ENCODE measurements at places on chromosomes 5 and 9. TPM values are rescaled to one million over a fixed set of nuclear protein-coding genes. Genes with fewer than 3 reads are reported as not detected.

The TAL2 gene
- total RNA-seq: 1.6 TPM

The IL7R gene
- total RNA-seq: not detected

The DMRT2 gene
- 0.56 TPM for total RNA-seq

The FAM151B gene
- 0.29 TPM for total RNA-seq

The ACOT12 gene
- not detected for total RNA-seq

The RXRA gene
- 20.5 TPM for total RNA-seq

The CENPH gene
- 9.5 TPM for total RNA-seq

The SLC6A19 gene
- total RNA-seq: not detected

The ACER2 gene
- 30.5 TPM for total RNA-seq

The B4GALT1 gene
- total RNA-seq: 5.4 TPM

DNA sequence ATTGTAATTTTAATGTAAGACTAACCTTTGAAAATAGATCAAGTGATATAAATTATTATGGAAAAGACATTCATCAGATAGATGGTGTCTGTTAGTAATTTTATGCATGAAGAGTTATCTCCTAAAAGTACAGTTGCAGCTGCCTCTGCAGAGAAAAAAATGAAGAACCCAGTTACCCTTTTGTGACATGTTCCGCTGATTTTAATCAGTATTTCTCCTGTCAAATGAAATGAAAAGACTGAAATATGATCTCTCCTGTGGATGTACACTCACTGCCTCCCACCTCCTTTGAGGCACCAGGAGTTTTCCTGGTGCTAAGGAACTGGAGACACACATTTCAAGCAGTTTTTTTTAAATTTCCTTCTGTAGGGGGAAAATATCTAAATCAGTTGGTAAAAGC lies 277.4 kb downstream of the KIF4B start:
- H3K4me3 ChIP-seq: no peak overlapping the region
- peaks cover 2% of the 10 kb centered on the region for H3K27me3 ChIP-seq
- H3K36me3 ChIP-seq: no peaks in the 10 kb centered on the region
- DNase-seq: no peak

DNA sequence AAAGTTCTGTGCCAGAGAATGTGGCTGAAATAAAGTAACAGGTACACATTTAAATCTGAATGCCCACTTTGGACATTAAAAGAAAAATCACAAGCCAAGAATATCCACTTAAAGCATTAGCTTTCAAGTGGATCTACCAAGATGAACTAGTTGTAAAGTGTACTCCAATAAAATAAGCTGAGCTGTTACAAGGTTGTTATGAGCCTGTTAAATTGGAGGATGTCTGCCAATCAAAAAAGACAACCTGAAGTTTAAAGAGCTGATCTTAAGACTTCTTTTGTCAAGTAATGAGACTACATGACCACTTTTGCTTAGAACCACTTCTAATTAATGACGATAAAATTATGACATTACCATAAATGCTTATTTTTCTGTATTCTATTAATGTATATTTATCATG lies 2.4 kb downstream of the FAM200C start:
- peaks cover 6% of the 10 kb centered on the region for H3K27me3 ChIP-seq
- no peak overlapping the region for H3K27ac ChIP-seq
- no peak overlapping the region for H3K4me3 ChIP-seq
- H3K4me1 ChIP-seq: peaks cover 13% of the 10 kb centered on the region
- no peak for DNase-seq
- no peaks in the 10 kb centered on the region for H3K36me3 ChIP-seq

- H3K27ac ChIP-seq: no peak overlapping the region
- H3K27me3 ChIP-seq: no peaks in the 10 kb centered on the region
- no peaks in the 10 kb centered on the region for H3K36me3 ChIP-seq
- H3K4me1 ChIP-seq: peaks cover 18% of the 10 kb centered on the region
- peak; percentile 63 for DNase-seq
Observed at GRCh38 chr9:109903515-109904138, 123.6 kb downstream of the PALM2AKAP2 start.

- H3K27me3 ChIP-seq: peaks cover 1% of the 10 kb centered on the region
- H3K36me3 ChIP-seq: no peaks in the 10 kb centered on the region
- H3K4me1 ChIP-seq: peaks cover 2% of the 10 kb centered on the region
- no peak for DNase-seq
Observed at GRCh38 chr9:37512437-37512836, 26.7 kb downstream of the POLR1E start.

DNA sequence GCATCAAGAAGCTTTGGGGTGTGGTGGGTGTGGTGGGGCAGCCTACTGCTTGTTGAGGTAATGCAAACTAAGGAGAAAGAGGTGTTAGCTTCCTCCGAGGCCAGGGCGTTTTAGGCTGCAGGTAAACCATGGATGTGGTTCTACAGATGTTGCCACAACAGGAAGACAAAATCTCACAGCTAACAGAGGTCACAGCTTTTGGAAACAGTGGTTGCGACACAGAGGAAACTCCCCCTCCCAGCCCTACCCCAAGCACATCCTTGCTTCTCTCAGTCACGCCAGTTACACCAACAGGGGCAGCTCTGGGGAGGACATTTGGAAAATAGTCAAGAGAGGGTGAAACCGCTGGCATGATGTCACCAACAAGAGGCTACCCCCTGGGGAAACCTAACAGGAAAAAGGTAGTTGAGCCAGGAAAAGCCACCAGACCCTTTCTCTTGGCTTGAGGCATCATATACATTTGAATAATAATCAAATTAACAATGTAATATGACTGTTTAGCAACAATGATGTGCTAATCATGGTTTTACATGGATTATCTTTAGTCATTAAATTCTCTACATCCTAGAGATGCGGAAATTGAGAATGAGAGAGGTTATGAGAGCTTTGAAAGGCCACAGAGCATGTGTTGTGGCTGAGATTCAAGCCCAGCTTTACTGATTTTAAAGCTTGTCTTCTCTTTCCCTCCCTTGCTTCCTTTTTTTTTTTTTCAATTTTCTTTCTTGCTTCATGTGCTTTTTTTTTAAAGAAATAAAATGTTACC lies 82.2 kb upstream of the IL12B start:
- no peaks in the 10 kb centered on the region for H3K4me1 ChIP-seq
- no peak overlapping the region for H3K27ac ChIP-seq
- H3K4me3 ChIP-seq: no peak overlapping the region
- H3K36me3 ChIP-seq: no peaks in the 10 kb centered on the region

- H3K27me3 ChIP-seq: no peaks in the 10 kb centered on the region
- DNase-seq: no peak
- H3K4me3 ChIP-seq: no peak overlapping the region
- no peaks in the 10 kb centered on the region for H3K36me3 ChIP-seq
Observed at GRCh38 chr5:34041247-34041972, 1.6 kb downstream of the C1QTNF3 start.

GRCh38 chr5:43412644-43413043 lies 453 bp upstream of the CCL28 start:
- no peaks in the 10 kb centered on the region for H3K4me1 ChIP-seq
- H3K27ac ChIP-seq: no peak overlapping the region
- no peaks in the 10 kb centered on the region for H3K36me3 ChIP-seq
- no peaks in the 10 kb centered on the region for H3K27me3 ChIP-seq

- no peaks in the 10 kb centered on the region for H3K36me3 ChIP-seq
- peaks cover 30% of the 10 kb centered on the region for H3K27me3 ChIP-seq
- peaks cover 63% of the 10 kb centered on the region for H3K4me1 ChIP-seq
- H3K27ac ChIP-seq: peak overlapping the region; percentile 95
- DNase-seq: peak; percentile 80
- H3K4me3 ChIP-seq: peak overlapping the region; percentile 81
Observed at GRCh38 chr9:133889584-133890301, 102.4 kb downstream of the VAV2 start.

- no peak for DNase-seq
- H3K4me1 ChIP-seq: peaks cover 2% of the 10 kb centered on the region
- no peak overlapping the region for H3K4me3 ChIP-seq
- H3K36me3 ChIP-seq: no peaks in the 10 kb centered on the region
- no peaks in the 10 kb centered on the region for H3K27me3 ChIP-seq
Observed at GRCh38 chr5:155053501-155053900, 39.9 kb downstream of the KIF4B start.

- no peak for DNase-seq
- no peak overlapping the region for H3K27ac ChIP-seq
- H3K36me3 ChIP-seq: no peaks in the 10 kb centered on the region
- peaks cover 2% of the 10 kb centered on the region for H3K27me3 ChIP-seq
Observed at GRCh38 chr9:114428466-114428865, 40.7 kb upstream of the AKNA start.

DNA sequence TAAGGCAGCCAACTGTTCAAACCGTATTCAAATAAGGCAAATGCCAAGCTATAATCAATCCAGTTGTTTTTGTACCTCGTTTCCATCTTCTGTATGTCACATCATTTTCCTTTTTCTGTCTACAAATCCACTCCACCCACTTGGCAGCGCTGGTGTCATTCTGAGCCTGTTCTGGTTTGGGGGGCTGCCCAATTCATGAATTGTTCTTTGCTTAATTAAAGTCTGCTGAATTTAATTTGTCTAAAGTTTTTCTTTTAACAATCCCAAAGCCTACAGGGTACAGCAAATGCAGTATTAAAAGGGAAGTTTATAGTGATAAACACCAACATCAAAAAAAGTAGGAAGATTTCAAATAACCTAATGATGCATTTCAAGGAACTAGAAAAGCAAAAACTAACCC lies 93.3 kb downstream of the GTF3C4 start:
- no peaks in the 10 kb centered on the region for H3K36me3 ChIP-seq
- no peak overlapping the region for H3K27ac ChIP-seq
- no peak overlapping the region for H3K4me3 ChIP-seq
- no peak for DNase-seq
- no peaks in the 10 kb centered on the region for H3K27me3 ChIP-seq

DNA sequence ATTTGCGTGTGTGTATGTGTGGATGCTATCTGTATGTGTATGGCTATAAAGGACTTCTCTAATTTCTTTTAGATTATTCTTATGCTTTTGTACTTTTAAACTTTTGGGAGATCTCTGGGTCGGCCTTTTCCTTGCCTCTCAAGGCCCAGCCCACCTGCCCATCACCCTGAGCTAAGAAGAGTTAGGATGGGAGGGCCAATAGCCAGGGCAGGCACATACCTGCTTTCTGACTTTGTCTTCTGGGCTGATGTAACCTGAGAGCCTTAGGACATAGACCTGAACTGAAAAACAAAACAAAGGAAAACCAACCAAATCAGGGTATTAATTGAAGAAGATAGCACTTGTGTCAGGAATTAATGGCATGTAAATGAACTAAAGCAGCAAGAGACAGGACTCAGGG lies 100.2 kb downstream of the IRX1 start:
- no peak overlapping the region for H3K4me3 ChIP-seq
- H3K27me3 ChIP-seq: no peaks in the 10 kb centered on the region
- no peak overlapping the region for H3K27ac ChIP-seq

DNA sequence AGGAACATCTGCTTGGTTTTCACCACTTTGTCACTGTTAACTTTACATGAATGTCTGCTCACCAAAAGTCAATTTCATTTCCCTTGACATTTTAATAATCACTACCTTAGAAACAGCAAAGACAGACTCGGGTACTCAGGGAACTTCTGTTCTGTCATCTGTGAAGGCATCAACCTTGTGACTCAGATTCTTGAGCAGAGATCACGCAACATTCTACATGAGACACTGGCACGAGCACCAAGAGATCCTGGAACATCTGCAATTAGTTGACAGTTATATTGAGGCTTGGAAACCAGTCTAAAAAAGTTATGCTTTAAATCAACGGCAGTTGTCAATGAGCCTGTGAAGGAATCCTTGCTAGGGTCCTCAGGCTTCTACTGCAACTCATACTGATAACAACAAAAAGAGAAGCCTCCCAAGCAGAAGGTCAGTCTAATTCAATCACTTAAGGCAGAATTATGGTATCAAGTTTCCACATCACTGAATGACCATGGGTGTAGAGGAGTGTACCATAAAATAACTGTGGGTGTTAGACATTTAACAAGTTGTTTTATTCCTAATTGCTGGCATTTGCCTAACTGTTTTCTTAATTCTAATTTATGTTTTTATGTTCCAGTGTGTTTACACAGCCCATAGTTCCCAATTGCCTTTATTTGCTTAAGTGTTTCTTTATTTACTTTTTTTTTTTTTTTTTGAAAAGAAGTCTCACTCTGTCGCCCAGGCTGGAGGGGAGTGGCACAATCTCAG lies 3.3 kb upstream of the PBX3 start:
- no peaks in the 10 kb centered on the region for H3K36me3 ChIP-seq
- H3K4me3 ChIP-seq: no peak overlapping the region
- peaks cover 7% of the 10 kb centered on the region for H3K27me3 ChIP-seq
- DNase-seq: no peak
- H3K27ac ChIP-seq: no peak overlapping the region
- peaks cover 4% of the 10 kb centered on the region for H3K4me1 ChIP-seq

- no peak for DNase-seq
- peaks cover 5% of the 10 kb centered on the region for H3K4me1 ChIP-seq
- no peak overlapping the region for H3K4me3 ChIP-seq
- H3K36me3 ChIP-seq: no peaks in the 10 kb centered on the region
Observed at GRCh38 chr5:137091472-137091871, 407.7 kb downstream of the SPOCK1 start.

- peaks cover 3% of the 10 kb centered on the region for H3K27me3 ChIP-seq
- H3K27ac ChIP-seq: no peak overlapping the region
- no peak for DNase-seq
- no peaks in the 10 kb centered on the region for H3K36me3 ChIP-seq
- no peak overlapping the region for H3K4me3 ChIP-seq
Observed at GRCh38 chr5:132365213-132365612, 4.3 kb upstream of the SLC22A5 start.

- no peaks in the 10 kb centered on the region for H3K4me1 ChIP-seq
- no peaks in the 10 kb centered on the region for H3K36me3 ChIP-seq
- no peak for DNase-seq
- no peaks in the 10 kb centered on the region for H3K27me3 ChIP-seq
- H3K4me3 ChIP-seq: no peak overlapping the region
Observed at GRCh38 chr5:97044052-97044451, 98.4 kb downstream of the LIX1 start.

DNA sequence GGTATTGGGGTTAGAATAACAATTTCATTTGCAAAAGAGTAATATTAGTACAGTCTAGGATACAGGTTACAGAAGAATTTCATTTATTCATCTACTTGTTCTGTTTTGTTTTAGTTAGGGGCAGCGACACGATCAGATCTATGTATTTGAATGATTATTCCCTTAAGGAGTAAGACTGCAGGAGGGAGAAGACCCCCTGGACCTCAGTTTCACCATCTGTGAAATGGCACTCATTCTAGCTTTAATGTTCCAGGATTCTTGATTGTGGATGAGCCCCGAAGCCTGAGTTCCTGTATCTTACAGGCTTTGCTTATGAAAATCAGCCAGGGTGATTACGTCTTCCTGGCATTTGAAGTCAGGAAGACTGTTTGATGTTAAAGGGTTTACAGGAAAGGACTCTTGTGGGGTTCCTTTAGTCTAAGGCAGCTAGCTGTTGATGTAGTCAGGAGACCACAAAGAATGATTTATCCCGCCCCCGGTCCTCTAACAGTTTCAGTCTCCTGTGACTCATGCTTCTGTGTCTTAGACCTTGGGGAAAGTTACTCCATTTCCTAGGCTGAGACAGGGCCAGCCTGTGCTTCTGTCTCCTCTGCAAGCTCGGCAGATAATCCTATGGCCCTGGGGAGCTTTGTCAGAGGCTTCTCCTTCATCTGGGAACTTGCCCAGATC lies 11.5 kb downstream of the SMIM3 start:
- peaks cover 2% of the 10 kb centered on the region for H3K27me3 ChIP-seq
- no peak for DNase-seq
- no peak overlapping the region for H3K27ac ChIP-seq
- H3K4me3 ChIP-seq: no peak overlapping the region
- peaks cover 2% of the 10 kb centered on the region for H3K4me1 ChIP-seq
- peaks cover 5% of the 10 kb centered on the region for H3K36me3 ChIP-seq
